ENCODE measurements at places on chromosomes 2 and 18.

GRCh38 chr18:2964361-2965010 lies 48.5 kb downstream of the LPIN2 start:
- DNase-seq = no peak

DNA sequence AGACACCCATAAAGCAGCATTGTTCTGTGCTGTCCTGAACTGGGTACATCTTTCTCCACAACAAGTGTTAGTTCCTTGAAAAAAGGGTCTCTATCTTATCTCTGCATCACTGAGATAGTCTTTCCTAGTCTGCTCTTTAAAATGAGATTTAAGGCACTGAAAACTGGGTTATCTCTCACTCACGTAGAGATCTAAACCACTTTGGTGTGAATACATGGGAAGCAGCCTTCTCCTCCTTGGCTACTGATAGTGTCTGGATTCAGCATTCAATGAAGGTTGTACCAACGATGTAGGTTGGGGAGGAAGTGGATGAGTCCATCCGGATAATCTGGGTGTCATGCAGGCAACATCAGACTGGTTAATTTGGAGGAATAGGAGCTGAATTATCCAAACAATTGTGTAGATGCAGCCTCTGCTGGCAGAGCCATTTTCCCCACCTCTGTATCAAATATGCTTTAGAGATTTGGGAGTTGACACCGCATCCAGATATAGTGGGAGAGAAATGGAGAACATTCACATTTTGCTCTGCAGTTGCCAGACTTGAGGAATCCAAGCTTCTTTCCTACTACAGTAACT lies 15.9 kb upstream of the SIX3 start:
- DNase-seq = no peak

DNA sequence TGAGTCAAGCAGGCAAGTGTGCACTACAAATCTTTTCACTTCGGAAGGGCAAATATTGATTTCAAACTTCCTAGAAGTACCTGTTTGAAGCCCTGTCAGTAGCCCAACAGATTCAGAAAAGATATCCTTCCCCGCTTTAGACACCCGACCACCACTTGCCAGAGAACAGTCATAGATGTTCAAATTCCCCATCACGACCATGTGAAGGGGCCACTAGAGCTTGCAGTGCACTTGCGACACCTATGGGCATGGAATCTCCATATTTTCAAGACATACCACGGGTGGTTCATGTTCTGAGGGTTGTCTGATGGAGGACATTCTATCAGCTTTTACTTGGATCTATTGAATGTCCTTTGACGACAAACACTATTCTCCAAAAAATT lies 23.8 kb downstream of the GNLY start:
- no peak for DNase-seq

DNA sequence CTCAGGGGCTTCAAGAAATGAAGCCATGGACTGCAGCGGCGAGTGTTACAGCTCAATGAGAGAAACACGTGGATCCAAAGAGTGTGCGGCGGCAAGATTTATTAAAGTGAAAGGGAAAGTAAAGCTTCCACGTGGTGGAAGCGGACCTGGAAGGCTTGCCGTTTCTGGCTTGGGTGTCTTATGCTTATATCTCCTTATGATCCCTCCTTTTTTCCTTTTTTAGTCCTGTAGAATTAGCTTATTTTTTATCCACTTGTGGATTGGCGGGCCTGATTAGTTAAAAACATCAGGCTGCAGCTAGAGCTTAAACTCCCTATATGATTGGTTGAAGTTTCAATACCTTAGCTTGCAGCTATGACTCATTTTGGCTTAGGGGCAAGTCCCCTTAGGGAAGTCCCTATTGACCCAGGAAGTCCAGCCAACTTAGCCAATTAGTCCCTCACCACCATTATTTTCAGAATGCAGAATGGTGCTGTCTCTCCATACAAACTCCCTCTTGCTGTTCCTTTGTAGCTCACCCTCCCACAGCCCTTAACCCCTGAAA lies 11.6 kb upstream of the HNMT start:
- no peak for DNase-seq

GRCh38 chr2:27956888-27957287 lies 66.4 kb downstream of the BABAM2 start:
- no peak for DNase-seq

Data from HepG2 (cell line).